ENCODE measurements at places on chromosomes 7 and 10.

- no peak for DNase-seq
These were observed 235.5 kb upstream of the PLXDC2 start for GRCh38 chr10:19580691-19581090.

DNA sequence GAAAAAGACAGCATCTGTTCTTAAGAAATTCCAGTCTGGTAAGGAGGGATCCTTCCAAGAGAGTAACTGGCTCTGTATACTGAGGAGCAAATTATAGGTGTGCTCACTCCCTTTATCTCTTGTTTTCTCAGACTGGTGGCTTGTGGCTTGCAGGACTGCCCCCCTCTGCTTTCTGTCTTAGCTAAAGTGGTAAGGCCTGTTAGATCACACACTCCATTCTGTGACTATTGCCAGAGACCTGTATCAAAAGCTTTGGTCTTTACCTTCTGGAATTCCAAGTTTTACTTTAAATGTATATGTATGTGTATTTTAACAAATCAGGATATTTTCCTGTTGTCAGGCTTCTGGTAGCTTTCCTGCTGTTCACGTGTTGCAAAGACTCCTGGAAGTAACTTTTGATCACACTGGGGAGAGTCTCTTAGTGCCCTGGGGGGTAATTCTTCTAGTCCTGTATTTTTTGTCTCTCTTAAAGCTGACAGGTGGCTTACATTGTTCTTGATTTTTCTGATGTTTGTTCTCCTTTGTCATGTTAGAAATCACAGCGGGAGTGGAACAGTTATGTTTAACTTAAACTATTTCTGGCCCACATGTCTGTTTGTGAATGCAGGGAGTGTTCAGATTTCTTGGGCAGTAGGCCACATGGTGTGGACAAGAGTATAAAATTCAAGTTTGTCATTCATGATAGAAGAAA, 99.0 kb downstream of the PLPP4 start:
- no peak for DNase-seq

DNA sequence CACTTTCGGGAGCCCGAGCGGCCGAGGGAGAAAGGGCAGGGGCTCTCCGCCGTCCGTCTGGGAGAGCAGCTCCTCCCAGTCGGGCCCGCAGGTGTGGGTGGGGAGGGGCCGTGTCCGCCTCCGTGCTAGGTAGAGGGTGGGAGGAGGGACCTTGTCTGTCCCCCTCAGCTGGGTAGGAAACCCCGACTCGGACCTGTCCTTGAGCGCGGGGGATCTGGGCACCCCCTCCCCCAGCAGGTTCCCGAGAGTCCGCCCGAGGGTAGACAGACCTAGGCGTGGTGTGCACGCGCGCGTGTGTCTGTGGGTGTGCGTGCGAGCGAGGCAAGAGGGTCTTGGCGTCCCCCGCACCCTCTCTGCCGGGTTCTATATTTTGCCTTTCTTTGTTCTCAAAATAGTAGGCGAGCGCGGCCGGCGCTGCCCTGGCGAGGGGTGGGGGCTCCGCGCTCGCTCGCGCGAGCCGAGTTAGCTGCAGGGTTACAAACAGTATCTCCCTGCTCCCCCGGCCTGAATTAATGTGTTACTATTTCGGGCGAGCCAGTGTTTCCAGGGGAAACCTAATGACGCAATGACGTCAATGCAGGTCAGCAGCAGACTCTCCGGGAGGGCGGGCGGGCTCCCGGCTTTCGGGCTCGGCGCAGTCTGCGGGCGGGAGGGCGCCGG, 73.9 kb upstream of the LEP start:
- no peak for DNase-seq

GRCh38 chr10:131546086-131546810, 234.7 kb upstream of the TCERG1L start:
- DNase-seq, result no peak

DNA sequence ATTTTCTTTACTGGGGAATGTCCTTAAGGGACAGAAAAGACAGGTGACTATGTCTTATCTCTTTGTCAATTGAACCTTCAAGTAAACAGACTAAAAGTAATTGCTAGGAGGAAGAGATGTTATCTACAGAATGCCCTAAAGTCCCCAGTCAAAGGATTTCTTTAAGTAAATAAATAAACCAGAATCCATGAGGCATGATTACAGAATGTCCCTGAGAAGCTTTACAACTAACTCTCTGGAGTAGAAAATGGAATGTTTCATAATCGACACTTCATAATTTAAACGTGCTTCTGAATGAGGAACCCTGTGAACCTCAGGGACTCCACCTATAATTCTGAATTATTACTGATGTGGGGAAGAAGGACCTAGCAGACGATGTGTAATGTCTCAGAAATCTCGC, 187.9 kb upstream of the IMMP2L start:
- DNase-seq, result no peak

DNA sequence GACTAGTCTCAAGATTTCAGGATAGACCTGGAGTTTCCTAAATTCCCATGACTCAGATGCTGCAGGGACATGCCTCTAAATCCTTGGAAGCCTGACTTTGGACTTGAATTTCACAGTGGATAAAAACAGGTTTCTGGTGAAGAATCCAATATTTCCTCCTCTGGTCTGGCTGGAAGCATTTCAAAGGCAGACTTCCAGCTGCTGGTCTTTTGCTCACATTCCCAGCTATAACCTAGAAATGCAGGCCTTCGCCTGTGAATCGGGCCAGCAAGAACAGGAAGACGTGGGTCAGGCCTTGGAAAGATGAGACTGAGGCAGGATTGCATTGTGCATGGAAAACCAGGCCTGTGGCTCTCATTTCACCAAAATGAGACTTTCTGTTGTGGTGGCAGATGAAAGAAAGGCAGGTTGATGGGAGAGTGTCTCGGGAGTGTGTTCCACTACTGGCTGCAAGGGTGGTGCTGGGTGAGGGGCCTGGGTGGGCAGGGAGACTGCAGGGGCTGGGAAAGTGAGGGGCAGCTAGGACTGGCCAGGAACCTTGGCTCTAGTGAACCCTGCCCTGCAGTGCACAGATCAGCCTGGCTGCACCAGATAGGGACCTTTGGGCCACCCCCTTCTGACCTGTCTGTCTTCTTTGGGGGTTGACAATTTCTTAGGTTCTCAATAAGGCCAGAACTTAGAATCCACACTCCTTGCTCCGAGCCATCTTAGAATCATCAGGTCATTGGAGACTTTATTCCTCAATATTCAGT, 488.8 kb upstream of the MKI67 start:
- DNase-seq, result no peak
